Posterior cingulate gyrus (tissue), 11 donors: ENCODE measurements at places on chromosomes 2 and 18.
A peak's percentile ranks its signal among the peaks of the same experiment; 100 is the strongest.

GRCh38 chr18:72847771-72848170 is 20.0 kb downstream of the NETO1 start:
- DNase-seq, result no peak

GRCh38 chr2:161228511-161229240 is 68.4 kb downstream of the TANK start:
- DNase-seq, result no peak

DNA sequence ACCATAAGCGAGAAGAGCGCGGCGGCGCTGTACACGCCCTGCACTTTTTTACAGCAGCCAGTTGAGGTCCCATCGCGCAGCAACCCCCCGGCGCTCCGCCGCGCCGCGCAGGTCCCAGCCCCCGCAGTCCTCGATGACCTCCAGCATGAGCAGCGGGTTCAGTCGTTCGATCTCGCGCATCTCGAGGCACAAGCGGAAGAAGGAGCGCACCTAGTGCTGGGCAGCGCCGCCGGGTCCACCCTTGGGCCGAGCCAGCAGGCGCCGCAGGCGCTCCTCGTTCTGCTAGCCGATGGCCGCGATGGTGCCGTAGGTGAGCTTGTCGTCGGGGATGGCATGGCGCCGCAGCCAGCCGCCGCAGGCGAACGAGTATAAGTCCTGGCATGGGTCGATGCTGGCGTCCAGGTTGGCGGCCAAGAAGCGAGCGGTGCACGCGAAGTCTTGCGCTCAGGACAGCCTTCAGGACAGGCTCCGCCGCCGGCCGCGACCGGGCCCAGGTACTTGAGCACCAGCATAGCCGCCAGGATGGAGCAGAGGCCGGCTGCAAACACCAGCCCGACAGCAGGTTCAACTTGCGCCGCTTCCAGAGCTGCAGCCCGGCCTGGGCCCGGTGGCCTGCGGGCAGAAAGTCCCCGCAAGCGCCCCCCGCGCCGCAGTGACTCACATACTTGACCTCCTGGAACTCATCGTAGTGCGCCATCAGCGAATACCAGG is 8.3 kb downstream of the ALPP start:
- DNase-seq, result no peak

GRCh38 chr2:235936493-235936892 is 231.7 kb downstream of the GBX2 start:
- DNase-seq, result no peak

DNA sequence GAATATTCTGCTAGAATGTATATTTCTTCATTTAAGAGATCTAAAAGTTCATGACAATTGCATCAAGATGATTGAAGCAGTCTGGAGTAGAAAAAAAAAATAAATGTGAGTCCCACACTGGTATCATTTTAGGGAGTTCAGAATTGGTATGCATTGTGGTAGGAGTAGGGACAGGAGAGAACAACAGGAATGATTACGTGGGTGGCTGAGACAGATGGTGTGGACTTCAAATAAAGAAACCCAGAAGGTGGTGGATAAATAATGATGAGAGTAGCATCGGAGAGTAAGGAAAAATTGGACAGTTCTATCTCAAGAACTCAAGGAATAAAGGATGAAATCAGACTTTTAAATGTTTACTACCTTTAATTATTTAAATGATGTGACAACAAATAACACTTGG is 289.6 kb downstream of the GALNT13 start:
- DNase-seq, result no peak

DNA sequence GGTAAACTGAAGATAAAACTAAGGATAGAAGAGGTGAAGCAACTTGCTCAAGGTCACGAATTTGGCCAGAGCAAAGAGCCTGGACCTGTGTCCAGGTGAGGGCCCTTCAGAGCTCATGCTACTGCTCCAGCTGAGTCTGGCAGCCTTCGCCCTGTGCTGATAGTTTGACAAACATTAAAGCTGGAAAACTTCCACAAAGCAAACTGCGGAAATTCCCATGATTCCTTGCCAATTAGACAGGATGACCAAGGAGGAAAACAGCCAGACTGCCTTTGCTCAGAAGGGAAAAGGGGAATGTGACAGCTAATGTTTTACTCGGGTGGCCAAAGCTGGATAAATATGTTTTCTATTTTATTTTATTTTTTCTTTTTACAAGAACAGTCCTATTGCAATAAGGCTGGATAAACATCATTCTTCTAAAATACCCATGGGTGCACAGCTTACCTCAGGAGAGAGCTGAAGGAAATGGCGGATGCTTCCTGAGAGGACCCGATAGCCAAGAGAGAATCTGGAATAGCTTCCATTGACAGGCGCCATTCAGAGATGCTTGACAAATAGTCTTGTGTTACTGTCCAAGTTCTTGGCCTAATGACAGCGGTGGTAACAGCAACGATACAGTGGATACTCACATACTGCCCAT is 5.3 kb upstream of the CTAGE1 start:
- DNase-seq, result no peak

- no peak for DNase-seq
These were observed 852 bp upstream of the KCNH7 start for GRCh38 chr2:162839419-162839818.

- no peak for DNase-seq
These were observed 198.9 kb upstream of the RAB6C start for GRCh38 chr2:129780316-129781270.

DNA sequence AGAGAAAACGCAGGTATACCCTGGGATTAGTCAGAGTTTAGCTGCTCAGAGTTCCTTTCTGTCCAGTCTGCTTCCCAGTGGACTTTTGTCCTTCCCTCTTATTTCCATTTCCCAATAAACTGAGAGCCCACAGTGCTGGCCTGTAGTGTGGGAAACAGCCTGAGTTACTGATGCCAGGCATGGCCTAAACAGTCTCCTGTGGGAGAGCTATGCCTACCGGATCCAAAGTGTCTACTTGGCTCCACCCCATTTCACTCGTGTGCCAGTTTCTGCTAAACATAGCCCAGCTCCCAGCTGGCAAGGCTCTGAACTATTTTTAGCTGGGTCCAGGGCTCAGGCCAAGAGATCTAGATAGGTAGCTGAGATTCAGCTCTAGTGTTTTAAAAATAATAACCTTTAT is 15.6 kb upstream of the PPP1CB start:
- DNase-seq, result peak; percentile 31

- no peak for DNase-seq
These were observed 74.8 kb upstream of the GLI2 start for GRCh38 chr2:120660771-120661459.

DNA sequence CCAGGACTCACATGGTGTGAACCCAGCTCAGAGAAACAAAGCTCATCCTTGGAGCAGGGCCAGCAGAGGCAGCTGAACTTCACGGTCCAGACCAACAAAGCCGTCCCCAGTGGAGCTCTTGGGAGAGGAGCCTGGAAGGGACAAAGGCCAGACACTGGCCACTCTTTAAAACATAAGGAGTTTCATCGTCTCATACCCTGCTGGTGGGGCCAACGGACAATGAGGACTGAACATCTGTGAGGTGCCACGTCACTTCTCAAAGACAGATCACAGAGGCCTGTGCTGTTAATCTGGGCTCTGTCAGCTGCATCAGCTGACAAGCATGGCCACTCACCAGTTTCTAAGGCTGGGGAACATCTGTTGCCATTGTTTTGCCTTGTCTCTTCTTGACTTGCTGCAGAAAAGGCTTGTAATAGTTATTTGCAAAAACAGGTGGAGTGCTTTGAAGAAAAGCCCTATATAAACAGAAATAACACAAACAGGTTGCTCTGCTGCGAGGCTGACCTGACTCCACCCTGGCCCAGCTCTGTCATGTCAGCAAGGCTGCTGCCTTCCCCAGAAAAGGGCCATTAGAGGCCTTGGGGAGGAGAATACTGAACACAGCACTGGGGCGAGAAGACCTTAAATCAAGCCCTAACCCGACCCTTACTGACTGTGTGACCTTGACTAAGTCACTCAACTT is 68.1 kb upstream of the DAPL1 start:
- DNase-seq, result peak; percentile 90

GRCh38 chr18:73793386-73793785 is 354.2 kb downstream of the FBXO15 start:
- DNase-seq, result no peak

GRCh38 chr18:55489034-55489986 is 98.7 kb downstream of the TCF4 start:
- DNase-seq, result no peak

GRCh38 chr2:82811946-82812345 is 1647.1 kb downstream of the SUCLG1 start:
- DNase-seq, result no peak

GRCh38 chr18:47944972-47945852 is 14.8 kb upstream of the SMAD2 start:
- no peak for DNase-seq

- no peak for DNase-seq
These were observed 39.8 kb upstream of the PXDN start for GRCh38 chr2:1784087-1784486.

DNA sequence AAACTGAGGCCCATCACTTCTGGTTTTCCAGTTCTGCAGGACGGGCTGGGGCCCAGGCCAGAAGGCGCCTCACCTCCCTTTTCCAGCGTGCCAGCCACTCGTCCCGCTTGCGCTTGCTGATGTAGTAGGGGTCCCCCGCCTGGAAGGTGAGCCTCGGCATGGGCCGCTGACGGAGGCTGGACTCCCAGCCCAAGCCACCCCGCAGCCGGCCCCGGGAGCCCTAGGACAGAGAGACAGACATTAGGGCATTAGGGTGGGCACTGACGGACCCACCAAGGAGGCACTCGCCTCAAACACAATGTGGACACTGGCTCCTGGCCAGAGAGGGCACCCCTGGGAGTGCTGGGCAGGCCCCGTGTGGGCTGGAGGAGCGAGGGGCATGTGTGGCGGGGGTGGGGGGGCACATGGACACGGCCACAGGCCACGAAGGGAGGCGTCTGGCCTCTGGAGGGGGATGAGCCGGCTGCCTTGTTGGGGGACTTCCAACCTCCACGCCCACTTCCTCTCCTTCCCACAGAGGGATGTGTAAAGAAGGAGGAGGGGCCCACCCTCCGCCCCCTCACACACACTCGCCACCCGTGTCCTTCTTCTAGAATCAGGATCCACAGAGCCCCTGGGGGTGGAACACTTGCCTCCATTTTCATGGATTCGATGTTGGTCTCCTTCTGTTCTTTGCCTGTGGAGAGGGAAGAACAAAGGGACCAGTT is 66.7 kb downstream of the DNMT3A start:
- no peak for DNase-seq

GRCh38 chr2:101704816-101705578 is 7.5 kb downstream of the MAP4K4 start:
- DNase-seq, result no peak

- no peak for DNase-seq
These were observed 655 bp downstream of the RND3 start for GRCh38 chr2:150486539-150487484.

DNA sequence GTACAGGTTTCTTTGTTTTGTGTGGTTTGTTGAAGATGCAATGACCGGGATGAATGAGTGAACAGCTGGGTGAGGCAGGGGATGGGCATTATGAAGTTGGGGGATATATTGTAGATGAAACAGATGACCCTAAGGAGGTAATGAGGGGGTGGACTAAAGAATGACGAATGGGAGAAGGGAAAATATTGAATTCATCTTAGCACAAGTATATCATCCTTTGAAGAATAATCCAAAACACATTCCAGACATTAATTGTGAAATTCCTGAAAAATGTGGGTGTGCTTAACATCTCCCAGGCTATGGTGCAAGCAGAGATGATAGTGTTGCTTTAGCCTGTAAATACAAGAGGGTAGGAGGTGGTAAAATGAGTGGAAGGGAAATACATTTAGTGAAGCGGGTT is 5.8 kb downstream of the CRIM1 start:
- DNase-seq, result no peak

DNA sequence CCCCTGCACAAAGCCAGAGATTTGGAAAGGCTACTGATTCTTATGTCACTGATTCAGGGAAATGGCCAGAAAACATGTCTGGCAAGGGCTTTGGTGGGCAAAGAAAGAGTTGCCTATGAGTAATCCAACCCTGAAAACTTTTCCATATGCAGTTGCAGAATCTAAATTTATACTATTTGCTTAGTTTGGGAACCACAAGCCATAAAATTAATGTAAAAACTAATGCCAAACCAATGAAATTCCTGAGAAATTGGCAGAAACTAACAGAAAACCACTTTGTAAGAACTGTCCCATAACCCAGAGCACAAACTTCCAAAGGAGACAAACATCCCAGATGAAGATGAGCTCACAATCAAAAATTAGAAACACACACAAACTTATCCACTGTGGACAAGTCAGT is 48.8 kb downstream of the TCF4 start:
- DNase-seq, result no peak

- DNase-seq, result no peak
These were observed 1.4 kb upstream of the YES1 start for GRCh38 chr18:813172-814071.

- no peak for DNase-seq
These were observed 511.6 kb downstream of the ARHGAP15 start for GRCh38 chr2:143640826-143641225.

DNA sequence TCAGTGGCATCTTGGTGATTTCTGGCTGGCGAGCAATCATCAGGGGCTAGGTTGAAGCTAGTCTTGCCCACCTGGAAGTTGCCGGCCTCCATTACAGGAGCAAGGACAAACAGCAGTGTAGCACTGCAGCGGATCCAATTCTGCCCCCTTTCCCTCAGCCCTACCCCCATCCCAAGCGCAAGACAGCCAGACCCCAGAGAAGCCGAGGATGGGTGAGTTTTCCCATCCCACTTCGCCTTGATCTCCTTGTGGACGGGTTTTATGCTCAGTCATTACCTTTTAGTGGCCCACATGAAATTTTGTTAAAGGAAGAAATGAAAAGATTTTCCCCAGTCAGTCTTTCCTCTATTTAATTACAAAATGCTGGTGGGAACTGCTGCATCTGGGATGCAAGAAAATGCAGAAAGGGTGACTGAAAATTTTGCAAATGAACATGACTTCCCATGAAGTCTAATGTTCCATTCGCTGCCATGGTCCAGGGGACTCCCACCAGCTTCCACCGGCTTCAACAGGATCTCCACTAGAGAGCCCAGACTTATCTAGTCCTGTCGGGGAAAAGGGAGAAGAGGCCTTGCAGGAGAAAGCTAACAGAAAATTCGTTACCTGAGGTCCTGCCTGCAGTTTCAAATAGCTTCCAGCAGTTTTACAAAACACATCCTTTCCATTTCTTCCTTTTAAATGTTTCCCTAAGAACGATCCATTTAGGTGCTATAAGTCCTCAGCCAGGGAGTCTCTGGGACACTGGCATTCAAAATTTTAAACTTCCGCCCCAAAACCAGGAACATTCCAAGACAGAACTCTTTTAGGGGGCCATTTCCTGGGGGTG is 1.9 kb upstream of the HOXD9 start:
- no peak for DNase-seq

- peak; percentile 22 for DNase-seq
These were observed 145.7 kb upstream of the GLI2 start for GRCh38 chr2:120589771-120590608.

GRCh38 chr2:232315049-232315922 is 63.3 kb upstream of the ALPP start:
- no peak for DNase-seq

DNA sequence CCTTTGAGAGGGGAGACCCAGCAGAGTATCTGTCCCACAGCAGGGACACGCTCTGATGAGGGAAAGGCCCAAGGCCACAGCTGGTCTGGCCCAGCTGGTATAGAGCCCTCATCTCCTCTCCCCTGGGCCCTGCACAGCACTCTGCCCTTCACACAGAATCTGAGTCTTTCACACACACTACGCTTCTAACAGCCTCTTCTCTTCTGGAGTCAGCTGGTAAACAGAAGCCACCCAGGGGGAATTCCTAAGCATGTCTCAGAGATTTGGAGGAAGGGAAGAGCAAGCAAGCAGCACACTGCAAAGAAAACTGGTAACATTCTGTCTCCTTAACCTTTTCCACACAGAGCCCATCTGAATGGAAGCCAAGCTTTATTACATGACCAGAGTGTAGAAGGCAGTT is 121.1 kb upstream of the ACAA2 start:
- DNase-seq, result no peak
